ENCODE measurements at places on chromosomes 5 and 9.

DNA sequence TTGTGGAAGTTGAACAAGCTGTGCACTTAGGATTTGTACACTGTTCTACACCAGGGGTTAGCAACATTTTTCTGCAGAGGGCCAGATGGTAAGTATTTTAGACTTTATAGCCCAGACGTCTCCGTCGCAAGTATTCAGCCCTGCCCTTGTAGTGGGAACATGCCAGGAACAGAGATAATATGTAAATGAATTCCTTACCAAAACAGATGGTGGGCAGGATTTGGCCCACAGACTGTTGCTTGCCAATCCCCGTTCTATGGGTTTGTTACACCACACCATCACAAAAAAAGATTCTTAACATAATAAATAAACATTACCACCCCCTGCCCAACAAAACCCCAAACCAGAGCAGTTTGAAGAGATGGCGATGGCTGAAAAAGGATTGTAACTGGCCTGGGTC is 74.3 kb downstream of the AMBP start:
- no peak for DNase-seq

GRCh38 chr9:95649801-95650213 is 133.0 kb upstream of the PTCH1 start:
- no peak for DNase-seq

DNA sequence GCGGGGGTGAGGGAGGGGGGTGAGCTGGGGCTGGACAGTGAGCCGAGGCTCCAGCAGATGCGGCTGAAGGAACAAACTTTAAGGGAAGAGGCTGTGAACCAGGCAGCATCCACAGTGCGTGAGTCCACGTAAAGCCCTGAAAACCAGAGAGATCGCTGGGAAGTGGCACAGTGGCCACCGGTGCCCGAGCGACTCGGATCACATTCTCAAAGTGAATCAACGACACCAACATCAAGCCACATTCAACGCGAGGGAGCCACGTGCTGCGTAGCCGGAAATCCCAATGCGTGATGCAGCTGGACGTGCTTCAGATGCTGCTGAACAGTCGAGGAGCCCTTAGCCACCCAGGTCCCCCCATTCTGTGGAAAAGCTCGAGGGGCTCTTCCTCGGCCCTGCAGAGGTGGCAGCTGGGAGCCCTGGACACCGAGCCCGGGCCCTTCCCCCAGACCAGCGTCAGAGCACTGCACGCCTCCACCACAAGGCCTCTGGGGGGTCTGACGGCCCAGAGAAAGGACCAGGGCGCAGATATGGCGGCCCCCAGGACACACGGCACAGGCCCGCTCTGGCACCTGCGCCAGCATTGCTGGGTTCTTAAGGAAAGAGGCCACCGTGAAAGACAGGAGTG is 53.7 kb upstream of the EXOC3 start:
- DNase-seq = no peak

- DNase-seq = no peak
These were observed 73.9 kb downstream of the RORB start for GRCh38 chr9:74570879-74571512.

GRCh38 chr9:4225291-4226028 is 74.4 kb downstream of the GLIS3 start:
- DNase-seq = peak; percentile 89

- DNase-seq = no peak
These were observed 14.2 kb upstream of the MXD3 start for GRCh38 chr5:177325868-177326381.

All from AG09309 (cell line).